ENCODE measurements at places on chromosomes 7 and 10.

GRCh38 chr10:36256948-36257356, 614.9 kb upstream of the FZD8 start:
- no peak for DNase-seq

DNA sequence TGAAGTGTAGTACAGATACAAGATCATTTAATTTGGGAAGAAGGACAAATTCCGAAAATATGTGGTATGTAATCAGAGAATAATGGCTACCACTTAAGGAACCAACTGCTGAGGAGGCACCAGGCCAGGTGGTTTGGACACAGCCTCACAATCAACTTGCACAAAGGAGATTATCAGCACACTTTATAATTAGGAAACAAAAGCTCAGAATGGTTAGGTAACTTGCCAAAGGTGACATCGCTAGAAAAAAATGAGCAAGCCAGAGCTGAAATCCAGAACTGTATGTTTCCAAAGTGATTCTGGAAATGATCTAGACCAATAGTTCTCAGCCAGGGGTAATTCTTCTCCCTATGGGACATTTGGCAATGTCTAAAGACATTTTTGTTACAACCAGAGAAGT, 36.6 kb downstream of the ERCC6 start:
- DNase-seq = no peak

GRCh38 chr7:3436746-3437145, 135.7 kb downstream of the SDK1 start:
- no peak for DNase-seq

- no peak for DNase-seq
Observed at GRCh38 chr7:86469680-86470295, 173.9 kb upstream of the GRM3 start.

- DNase-seq = no peak
Observed at GRCh38 chr7:69654849-69655707, 56.8 kb downstream of the AUTS2 start.

DNA sequence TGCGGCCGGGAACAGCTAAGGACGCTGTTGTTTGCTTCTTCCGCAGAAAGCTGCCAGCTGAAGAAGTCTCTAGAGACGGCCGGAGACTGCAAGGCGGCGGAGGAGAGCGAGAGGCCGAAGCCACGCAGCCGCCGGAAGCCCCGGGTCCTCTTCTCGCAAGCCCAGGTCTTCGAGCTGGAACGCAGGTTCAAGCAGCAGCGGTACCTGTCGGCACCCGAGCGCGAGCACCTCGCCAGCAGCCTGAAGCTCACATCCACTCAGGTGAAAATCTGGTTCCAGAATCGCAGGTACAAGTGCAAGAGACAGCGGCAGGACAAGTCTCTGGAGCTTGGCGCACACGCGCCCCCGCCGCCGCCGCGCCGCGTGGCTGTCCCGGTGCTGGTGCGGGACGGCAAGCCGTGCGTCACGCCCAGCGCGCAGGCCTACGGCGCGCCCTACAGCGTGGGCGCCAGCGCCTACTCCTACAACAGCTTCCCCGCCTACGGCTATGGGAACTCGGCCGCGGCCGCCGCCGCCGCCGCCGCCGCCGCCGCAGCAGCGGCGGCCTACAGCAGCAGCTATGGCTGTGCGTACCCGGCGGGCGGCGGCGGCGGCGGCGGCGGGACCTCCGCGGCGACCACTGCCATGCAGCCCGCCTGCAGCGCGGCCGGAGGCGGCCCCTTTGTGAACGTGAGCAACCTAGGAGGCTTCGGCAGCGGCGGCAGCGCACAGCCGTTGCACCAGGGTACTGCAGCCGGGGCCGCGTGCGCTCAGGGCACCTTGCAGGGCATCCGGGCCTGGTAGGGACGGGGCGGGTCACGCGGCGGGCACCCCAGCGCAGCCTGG, 2.4 kb downstream of the NKX2-3 start:
- no peak for DNase-seq

DNA sequence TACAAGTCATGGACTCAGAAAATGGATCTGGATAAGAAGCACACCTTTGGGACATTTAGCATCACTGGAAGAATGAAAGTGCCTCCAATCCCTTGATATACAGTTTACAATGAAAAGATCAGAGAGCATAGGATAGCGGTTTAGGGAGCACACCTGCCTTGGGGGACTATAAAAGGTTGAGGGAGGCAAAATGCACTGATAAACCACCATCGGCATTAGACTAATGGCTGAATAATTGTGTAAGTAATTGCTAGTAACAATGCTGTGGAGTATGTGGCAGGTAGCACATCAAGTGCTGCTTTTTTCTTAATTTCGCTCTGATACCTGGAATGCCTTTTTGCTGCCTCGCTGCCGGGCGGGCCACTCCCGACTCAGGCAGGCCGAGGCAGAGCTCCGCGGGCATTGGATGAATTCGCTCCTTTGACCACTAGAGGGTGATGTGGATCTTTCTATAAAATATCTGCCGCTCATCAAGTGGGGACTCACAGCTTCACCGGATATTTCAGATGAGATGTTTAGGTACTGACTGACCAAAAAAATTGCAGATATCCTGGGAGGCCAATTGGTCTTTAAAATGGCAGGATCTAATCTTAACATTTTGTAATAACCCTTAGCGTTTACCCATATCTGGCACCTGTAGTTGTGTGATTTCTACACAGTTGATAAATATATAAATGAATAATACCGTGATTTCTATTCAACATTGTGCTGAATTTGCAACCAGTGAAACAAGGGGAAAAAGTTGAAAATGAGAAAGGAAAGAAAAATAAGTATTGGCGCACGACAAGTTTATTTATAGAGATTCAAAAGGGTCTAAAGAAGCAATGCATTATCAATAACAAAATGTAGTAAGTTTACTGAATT, 116.8 kb upstream of the PRSS1 start:
- peak; percentile 63 for DNase-seq

DNA sequence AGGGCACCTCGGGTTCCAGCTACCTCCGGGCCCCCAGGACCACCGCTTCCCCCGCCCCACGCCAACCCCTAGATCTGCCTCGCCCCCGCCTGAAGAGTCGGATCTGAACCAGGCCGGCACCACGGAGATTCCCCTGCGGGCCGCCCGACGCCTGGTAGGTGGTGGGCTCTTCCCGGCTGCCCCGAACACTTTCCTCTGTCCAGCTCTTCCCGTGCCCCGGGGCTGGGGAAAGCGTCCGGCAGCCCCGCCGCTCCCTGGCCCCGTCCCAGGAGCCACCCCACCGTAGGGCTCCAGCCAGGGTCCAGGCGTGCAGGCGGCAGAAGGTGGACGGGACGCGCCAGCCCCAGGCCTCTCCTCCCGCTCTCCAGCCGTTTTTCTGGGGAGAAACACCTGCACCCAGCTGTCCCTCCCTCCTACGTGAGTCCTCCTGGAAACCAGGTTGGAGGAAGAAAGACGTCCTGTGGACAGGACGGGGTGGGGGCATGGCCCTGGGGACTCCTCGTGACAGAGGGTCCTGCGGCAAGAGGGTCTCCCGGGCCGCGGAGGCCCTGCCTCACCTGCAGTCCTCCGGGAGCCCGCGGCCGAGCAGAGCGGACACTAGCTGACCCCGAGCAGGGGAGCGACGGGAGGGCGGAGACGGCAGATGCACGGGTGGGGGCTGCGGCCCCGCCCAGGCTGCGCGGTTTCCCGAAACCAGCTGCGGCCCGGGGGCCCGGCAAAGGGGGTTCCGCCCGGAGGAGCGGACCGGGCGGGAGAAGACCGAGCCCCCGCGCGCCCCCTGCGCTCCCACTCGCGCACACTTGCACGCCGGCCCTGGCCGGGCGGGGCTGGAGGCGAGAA, at the start of gene TMEM176B:
Gene TMEM176B (minus strand): TSS at position 624 of the 840 bp plus-strand sequence. CDS start 3,795 bp downstream, outside the sequence.
- DNase-seq = no peak

DNA sequence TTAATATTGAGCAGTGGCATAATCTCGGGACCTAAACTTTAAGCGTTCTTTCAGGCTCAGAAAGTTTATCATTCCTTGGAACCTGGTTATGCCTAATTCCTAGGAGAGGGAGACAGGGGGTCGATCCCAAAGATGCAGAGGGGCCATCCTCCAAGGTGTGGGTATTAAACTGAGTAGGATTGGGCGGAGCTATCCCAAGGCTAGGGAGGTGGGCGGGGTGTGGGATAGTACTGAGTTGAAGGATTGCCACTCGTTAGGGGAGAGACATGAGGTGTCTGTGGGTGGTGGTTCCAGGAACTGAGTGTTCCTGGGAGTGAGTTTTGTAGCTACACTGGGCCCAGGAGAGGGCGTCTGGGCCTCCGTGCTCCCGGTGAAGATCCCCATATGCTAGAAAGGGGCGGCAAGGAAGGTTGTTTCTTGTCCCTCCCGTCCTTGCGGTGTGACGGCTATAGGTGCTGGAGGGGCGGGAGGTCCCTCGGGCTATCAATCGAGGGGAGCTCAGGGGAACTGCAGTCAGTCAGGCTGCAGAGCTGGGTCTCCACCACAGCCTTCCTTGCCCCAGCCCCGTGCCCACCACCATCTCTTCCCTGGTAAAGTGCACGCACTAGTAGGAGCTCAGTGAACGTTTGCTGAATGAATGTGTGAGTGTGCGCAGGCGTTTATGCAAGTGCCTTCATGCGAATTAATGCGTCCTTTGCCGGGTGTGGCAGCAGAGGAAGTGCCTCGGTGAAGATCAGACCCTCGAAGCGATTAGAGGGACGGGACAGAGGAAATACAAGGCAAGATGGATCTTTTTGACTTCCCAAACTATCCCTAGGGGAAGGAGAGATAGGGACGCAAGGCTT, 3.0 kb upstream of the HMX2 start:
- DNase-seq = no peak

DNA sequence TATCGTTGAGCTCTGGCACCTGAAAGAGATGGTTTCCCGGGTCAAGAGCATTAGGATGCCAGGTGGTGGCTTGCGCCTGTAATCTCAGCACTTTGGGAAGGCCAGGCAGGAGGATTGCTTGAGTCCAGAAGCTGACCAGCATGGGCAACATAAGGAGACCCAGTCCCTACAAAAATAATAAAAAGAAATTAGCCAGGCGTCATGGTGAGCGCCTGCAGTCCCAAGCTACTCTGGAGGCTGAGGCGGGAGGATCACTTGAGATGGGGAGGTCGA, 6.1 kb upstream of the KCP start:
- no peak for DNase-seq

GRCh38 chr10:86203162-86203905, 163.3 kb downstream of the GRID1 start:
- no peak for DNase-seq

DNA sequence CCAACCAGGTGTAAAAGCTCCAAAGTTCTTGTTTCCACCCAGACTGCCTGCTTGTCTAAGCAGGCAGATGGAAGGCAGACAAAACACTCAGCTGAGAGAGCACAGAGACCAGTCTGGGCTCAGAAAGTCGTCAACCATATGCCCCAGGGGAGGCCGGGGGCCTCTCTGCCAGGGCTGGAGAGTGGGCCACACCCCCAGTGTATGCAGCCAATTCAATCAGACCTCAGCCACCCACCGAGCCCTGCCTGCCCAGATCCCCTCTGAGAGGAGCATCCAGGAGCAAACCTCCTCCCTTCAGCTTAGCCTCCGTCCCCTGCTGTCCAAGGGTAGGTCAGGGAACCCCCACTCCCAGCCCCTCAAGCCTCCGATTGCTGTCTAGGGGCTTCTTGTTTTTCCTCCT, 196.3 kb downstream of the LSM5 start:
- DNase-seq = no peak

DNA sequence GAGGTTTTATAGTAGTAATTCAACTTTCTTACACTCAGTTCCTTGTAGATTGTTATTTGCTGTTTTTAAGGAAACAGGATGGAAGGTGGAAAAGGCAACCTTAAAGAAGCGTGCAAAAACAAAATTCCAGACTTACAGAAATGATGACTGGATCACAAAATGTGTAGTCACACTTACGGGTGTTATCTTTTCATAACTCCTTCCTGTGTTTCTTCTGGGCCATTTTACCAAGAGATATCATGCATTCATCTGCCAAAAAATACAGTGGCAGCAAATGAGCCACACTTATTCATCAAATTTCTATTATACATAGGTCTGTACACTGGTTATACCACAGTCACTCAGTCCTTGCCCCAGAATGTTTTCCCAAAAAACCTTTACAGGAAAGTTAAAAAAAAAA, 94.3 kb upstream of the IL6 start:
- DNase-seq = no peak

- DNase-seq = no peak
Observed at GRCh38 chr10:80938903-80939302, 401.2 kb downstream of the SH2D4B start.

DNA sequence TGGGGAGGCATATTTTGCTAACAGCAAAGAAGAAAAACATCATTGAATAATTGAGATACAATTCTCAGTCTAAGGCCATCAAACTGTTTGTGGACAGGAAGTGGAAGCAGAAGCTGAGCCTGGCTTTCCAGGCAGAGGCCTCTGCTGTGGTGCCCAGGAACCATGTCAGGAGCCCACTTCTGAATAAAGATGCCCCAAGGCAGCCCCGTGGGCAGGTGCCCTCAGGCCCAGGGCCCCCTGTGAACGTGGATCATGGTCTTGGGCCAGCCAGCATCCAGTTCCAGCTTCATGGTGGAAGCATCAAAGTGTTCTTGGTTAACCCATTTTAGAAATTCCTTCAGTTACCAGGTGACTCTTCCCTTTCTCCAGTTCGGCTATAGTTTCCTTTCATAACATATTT, 346.8 kb downstream of the PTPRN2 start:
- DNase-seq = no peak

- no peak for DNase-seq
Observed at GRCh38 chr7:36904101-36904500, 179.8 kb upstream of the AOAH start.

DNA sequence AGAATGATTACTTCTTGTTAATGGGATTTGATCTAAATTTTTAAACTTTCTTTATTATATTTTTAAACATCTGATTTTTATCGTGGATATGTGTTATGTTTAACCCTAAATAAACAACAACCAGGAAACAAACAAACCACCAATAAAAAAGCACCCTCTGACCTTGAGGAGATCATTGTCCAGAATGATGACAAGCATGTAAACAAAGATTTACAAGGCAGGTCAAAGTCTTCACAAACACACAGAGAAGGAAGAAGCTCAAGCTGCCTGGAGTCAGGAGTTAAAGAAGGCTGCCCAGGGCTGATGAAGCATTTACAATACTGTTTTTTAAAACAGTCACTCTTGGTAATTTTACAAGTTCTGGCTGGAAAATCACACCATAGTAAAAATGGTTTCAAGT, 31.0 kb upstream of the EGFR start:
- no peak for DNase-seq

DNA sequence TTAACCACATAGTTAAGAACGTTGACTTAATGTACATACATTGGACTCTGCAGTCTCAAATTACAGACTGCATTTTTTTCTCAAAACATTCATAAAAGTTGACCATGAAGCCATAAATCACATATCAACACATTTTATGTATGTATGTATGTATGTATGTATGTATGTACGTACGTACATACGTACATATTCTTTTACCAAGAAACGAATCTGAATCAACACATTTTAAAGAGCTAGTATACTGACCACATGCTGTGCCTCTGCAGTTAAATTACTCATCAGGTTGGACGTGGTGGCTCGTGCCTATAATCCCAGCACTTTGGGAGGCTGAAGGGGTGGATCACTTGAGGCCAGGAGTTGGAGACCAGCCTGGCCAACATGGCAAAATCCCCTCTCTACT, 105.8 kb downstream of the GPR158 start:
- DNase-seq = no peak

GRCh38 chr10:79293841-79294581, 53.3 kb upstream of the PPIF start:
- DNase-seq = no peak

- no peak for DNase-seq
Observed at GRCh38 chr10:843703-844102, 87.8 kb downstream of the LARP4B start.

GRCh38 chr7:87591211-87591610, 9.5 kb downstream of the ABCB1 start:
- no peak for DNase-seq

GRCh38 chr10:66519616-66520015, 406.2 kb upstream of the LRRTM3 start:
- DNase-seq = no peak
